GM23248 (cell line): ENCODE measurements at places on chromosomes 4 and X.

DNA sequence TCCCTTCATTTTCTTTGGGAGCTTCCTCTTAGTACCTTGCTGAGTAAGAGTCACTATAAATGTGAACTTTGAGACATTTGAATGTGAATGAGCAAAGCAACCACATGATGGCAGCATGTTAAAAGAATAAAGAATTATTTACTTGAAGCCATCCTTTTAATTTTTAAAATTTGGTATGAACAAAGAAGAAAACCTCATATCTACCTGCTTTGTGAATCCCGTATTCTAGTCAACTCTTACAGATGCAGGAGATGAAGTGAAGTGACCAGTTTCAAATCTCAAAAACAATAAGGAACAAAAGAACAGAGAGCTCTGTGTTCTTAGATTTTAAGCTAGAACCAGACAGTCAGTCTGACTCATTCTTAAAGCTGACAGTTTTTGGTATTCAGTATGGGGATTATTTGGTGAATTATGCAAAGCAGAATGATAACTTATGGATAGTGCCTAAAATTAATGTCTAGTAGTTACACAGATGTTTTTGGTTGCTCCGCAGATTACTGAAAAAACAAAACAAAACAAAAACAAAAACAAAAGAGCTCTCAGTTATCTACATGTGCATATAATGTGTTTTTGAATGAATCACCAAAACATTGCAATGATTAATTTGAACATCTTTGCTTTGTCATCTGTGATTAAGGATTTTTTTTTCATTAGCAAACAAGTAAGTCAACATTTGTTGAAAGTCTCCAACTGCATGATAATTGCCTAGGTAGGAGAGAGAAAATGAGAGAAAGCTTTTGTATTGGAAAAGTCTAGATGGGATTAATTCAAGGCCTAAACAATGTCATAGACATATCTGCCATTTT lies 48.2 kb upstream of the H2AZ1 start:
- DNase-seq: peak; percentile 68

- no peak for DNase-seq
These were observed 112.9 kb downstream of the NAA11 start for GRCh38 chr4:79213010-79213409.

DNA sequence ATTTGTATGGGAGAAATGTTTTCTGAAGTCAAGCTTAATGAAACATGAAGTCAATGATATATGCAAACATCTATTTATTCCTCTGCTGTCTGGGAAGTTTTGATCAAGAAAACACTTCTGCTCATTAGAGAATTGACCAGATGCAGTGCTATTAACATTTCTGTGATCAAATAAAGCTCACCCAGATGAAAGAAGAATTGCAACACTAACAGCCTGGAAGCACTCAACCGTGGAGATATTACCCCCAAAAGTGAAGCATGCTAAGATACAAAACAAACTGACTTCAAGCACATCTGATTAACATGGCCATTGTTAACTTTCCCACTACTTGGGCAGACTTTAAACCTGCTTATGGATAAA lies 73.7 kb upstream of the GUCY1A1 start:
- DNase-seq: no peak

GRCh38 chr4:91089178-91089577 lies 962.0 kb downstream of the CCSER1 start:
- DNase-seq: no peak

DNA sequence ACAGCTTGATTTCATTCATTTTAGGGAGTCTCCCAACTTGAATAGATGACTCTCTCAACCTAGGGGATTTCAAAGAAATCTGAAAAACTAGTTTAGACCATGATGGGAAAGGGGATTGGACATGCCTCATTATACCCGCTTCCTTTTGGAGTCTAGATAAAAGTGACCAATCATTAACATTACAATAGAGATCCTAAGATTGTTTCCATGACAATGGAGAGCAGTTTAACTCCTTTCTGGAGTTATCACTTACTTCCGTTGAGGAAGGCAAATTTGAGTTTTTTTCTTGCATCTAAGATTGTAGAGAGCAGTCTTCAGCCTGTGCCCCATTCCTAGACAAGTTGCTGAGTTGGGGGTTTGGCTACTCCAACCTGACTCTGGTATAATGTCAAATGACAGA lies 11.4 kb upstream of the IL15 start:
- DNase-seq: no peak

DNA sequence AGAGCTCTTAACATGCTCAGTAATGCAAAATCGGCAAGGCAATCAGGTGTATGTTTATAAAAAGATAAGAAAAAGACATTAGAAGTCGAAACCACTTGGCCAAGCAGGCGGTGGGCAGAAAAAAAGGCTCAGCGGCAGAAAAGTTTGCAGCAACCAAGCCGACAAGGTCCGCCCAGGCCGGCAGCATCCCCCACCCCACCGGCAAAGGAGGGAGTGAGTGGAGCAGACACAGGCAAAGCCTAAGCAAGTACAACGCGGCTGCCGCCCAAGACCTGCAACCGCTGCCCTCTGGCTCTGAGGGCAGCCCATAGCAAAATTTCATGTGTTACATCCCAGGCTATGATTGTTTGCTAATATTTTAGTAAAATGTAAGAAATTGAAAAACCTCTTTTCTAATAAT lies 125.4 kb upstream of the ZCCHC13 start:
- no peak for DNase-seq

DNA sequence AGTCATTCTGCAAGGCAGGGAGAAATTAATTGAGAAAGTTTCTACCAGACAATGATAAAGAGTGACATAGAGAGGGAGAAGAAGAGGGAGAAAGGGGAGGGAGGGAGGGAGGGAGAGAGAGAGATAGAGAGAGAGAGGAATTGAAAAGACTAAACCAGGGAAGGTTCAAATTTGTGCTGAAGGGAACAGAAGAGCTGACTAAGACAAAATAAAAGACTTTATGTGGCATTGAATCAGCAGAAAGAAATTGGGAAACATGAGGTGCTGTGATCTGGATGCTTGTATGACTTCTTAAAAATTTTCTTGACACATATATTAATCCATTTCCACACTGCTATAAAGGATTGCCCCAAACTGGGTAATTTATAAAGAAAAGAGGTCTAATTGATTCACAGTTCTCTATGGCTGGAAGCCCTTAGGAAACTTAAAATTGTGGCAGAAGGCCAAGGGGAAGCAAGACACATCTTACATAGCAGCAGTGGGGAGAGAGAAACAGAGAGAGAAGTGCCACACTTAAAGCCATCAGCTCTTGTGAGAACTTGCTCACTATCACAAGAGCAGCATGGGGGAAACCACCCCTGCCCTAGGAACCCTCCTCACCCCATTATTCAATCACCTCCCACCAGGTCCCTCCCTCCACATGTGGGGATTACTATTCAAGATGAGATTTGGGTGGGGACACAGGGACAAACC lies 13.5 kb upstream of the CXCL6 start:
- no peak for DNase-seq

DNA sequence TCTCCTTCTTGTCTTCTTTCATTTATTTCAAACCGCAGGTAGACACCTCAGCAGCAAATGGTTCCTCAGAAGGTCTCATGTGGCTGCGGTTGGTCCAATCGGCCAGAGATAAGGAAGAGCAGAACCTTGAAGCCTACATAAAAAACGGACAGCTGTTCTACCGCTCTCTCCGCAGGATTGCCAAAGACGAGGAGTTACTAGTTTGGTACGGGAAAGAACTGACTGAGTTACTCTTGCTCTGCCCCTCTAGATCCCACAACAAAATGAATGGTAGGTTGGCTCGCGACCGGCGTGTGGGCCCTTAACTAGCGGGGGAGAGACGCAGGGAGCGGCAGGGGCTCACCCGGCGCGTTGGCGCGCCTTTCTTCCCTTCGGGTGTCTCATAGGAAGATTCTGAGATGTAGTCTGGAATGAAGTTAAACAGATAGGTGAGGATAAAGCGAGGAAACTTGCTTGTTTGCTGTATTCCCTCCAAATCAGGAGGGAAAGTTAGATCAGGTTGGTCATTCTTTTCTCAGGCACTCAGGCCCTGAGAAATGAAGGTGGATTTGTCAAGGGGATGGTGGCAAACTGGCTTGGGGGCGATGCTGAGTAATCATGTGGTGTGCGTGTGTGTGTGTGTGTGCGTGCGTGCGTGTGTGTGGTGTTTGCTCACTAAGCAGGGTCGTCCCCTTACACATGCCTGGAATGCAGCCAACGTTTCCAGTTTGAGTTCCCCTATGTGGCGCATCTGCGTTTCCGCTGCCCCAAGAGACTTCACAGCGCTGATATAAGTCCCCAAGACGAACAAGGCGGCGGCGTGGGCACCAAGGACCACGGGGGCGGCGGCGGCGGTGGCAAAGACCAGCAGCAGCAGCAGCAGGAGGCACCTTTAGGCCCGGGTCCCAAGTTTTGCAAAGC lies 4.2 kb downstream of the PRDM8 start:
- DNase-seq: peak; percentile 43

GRCh38 chr4:64598066-64598465 lies 188.8 kb upstream of the TECRL start:
- DNase-seq: no peak

GRCh38 chrX:129648514-129649267 lies 6.1 kb downstream of the APLN start:
- no peak for DNase-seq

GRCh38 chr4:170940043-170940724 lies 850.4 kb upstream of the AADAT start:
- DNase-seq: no peak

DNA sequence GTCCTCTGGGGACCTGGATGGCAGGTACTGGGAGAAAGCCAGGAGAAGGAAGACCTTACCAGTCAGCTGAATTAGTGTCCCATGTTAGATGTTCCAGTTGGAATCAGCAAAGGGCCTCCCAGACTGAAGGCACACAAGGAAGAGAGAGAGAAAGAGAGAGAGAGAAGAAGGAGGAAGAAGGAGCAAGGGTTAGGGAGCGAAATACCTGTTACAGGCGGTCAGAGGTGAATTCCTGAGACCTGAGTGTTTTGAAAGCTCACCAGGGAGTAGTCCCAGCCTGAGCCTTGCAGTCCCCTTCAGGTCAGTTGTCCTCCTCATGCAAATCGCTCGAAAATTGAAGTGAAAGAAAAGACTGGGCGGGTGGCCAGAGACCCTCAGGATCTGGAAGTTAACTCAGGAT lies 60.3 kb downstream of the USP11 start:
- DNase-seq: no peak

DNA sequence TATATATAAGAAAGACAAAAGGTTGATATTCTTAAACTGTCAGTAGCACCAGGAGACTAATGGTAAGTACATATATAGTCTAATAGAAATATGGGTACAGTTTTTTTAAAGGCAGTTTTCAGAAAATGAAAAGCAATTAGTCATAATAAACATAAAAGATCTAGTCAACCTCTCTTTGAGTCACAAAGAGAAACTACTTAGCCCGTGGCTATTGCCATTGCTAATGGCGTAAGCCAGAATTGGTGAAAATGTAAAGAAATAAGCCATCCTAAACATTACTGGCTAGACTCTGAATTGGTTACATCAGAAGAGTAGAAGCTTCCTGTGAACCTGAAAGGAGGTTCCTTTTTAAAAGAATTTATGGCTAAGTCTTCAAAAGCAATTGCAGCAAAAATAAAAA lies 668.7 kb upstream of the CPEB2 start:
- no peak for DNase-seq

DNA sequence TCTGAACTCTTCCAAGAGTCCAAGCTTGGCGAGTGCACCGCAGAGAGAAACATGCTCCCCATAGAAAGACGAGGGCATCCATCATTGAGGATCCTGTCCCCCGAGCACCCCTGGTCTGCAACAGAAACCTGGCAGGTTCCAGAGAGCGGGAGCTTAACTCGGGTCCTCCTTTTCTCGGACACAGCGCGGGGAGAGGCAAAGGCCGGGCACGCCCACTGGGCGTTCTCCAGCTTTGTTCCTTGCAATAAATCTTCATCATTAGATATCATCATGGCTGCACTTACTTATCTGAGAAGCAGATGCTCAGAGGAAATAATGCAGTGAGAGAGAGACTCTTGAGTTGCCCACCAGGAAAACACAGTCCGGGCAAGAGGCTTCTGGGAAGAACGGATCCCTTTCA lies 90.1 kb upstream of the PSAPL1 start:
- no peak for DNase-seq

DNA sequence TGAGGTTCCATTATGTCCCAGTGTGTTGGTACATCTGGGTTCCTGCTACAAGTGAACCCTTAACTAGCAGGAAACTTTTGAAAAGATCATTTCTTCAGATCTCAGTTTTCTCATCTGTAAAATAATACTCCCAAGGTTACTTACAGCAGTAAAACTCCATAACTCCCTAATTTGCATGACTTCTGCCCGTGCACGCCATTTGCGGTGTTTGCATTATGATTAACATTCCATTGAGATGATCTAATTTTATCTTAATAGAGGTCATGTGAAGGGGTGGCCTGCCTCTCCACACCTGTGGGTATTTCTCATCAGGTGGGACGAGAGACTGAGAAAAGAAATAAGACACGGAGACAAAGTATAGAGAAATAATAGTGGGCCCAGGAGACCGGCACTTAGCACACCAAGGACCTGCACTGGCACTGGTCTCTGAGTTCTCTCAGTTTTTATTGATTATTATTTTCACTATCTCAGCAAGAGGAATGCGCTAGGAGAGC lies 219.8 kb downstream of the TLL1 start:
- no peak for DNase-seq

GRCh38 chr4:7158081-7158750 lies 34.1 kb upstream of the SORCS2 start:
- DNase-seq: no peak

DNA sequence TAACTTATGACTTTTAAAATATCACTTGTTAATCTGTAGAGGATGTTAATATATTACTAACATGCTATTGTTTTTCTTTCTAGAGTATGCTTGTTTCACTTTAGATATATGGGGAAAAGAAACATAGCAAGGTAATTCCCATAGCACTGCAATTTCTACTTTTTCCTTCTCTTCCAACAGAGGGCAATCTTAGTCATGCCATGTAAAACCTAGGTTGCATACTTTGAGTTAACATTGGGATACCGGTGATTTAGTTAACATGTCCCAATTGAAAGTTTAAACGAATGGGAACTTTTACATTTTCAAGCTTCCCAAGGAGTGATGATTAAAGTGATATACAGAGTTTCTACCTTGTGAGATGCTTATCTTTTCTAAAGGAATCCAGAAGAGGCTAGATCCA lies 89.4 kb upstream of the IL13RA1 start:
- DNase-seq: peak; percentile 10

DNA sequence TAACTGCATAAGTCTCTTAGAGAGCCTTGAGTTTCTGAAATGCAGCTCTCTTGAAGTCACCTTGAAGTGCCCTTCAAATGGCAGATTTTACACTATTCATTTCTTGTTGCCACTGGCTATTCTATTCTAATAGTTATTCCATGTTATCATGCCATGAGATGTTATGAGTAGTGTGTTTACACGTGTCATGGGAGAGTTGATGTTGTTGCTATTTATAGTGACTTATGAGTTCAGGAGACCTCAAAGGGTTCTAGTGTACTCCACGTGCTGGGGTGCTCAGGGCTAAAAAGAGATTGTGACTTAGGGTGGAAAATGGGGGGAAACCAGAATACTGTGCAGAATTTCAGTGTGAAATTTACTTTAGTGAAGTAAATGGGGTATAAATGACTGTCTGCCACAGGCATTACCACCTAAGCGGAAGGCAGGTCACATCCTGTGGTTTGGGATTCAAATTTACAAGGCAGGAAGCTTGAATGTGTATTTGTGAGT lies 77.1 kb upstream of the SLC4A4 start:
- no peak for DNase-seq
